ENCODE measurements at places on chromosomes 16 and 17.

- no peak for DNase-seq
Measured at GRCh38 chr17:72264682-72265405, 144.0 kb downstream of the SOX9 start.

GRCh38 chr17:58189436-58190146 is 2.9 kb upstream of the EPX start:
- DNase-seq, result no peak

DNA sequence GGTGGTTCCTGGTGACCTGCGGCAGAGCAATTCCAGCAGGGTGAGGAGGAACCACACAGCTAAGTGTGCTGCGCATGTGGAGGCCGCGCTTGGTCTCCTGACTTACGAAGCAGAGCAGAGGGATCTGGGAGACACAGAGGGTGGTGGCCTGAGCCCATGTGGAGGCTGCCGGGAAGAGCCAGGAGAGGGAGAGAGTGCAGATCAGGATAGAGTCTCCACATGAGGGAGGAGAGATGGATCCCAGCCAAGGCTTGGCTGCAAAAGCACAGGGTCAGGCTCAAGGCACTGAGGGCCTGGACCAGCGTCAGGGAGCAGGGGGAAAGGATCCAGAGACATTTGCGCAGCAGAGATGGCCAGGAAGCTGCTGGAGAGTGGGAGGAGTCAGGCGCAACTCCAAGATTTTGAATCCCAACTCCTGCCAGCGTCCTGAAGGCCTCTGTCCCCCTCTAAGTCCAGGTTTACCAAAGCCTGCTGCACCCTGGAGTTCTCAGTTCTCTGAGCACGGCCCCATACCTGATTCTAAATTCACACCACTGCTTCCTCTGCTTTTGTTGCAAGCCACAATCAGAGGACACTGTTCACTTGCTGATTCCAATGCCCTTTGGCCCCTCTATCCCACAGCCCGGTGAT is 11.3 kb upstream of the MLLT6 start:
- peak; percentile 28 for DNase-seq

DNA sequence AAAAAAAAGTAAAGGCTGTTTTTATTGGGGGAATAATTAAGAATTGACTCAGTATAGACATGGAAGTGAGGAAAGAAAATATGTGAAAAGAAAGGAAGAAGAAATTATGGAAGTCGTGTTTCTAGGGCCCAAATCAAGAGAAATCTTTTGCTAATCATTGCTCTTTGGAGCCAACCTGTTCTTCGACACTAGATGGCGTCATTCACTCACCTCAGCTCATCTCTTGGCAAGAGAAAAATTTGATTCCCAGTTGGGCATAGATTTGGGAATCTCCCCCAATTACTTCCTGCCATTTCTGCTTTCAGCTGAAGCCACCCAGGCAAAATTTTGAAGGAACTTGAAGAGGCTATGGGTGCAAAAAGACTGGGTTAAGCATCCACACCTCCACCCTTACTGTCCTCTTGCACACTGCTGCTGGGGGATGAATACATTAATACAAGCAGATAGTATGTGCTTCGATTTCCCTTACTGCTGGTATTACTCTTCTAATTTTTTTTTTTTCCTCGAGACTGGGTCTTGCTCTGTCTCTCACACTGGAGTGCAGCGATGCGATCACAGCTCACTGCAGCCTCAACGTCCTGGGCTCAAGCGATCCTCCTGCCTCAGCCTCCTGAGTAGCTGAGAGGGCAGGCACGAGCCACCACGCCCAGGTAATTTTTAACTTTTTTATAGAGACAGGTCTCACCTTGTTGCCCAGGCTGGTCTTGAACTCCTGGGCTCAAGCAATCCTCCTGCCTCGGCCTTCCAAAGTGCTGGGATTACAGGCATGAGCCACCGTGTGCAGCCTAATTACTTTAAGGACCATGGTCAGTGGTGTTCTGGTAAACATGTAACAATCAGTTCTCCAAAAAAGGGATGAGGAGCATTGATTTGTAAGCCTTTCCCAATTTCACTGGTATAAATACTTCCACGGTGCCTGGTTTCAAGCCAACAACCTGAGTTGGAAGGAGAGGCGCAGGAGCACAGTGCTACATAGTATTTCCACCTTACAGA is 13.5 kb downstream of the PSMD7 start:
- DNase-seq, result peak; percentile 35

DNA sequence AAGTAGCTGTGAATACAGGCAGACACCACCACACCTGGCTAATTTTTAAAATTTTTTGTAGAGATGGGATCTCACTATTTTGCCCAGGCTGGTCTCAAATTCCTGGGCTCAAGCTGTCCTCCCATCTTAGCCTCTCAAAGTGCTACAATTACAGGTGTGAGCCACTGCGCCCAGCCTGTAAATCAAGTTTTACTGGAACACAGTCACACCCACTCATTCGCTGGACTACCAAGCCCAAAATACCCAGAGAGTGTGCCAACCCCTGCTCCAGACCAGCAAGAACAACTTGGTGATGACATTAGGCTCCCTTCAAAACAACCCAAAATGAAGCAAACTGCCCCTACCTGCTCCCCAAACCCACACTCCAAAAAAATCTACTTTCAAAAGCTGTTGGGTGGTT is 36.0 kb downstream of the TVP23A start:
- DNase-seq, result no peak

- no peak for DNase-seq
Measured at GRCh38 chr17:50352072-50352692, 6.3 kb downstream of the XYLT2 start.

- DNase-seq, result no peak
Measured at GRCh38 chr16:4309102-4309832, 6.6 kb upstream of the GLIS2 start.

DNA sequence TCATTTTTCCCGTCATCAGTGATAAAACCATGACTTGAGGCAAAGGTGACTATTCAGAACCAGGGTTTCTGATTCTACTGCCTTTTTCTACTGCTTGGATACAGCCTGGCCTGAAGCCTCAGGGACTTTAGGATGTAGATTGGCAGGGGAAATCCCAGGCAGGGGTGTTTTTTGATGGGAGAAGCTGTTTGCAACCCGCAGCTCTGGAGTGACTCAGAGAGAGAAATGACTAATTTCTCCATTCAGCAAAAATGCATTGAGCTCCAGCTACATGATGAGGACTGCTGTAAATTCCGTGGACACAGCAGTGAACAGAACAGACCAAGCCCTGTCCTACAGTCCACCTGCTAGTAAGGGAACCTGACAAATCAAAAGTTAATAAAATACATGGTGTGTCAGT is 560.6 kb downstream of the CDH13 start:
- DNase-seq, result no peak

GRCh38 chr16:81480606-81481206 is 36.1 kb downstream of the CMIP start:
- DNase-seq, result no peak

DNA sequence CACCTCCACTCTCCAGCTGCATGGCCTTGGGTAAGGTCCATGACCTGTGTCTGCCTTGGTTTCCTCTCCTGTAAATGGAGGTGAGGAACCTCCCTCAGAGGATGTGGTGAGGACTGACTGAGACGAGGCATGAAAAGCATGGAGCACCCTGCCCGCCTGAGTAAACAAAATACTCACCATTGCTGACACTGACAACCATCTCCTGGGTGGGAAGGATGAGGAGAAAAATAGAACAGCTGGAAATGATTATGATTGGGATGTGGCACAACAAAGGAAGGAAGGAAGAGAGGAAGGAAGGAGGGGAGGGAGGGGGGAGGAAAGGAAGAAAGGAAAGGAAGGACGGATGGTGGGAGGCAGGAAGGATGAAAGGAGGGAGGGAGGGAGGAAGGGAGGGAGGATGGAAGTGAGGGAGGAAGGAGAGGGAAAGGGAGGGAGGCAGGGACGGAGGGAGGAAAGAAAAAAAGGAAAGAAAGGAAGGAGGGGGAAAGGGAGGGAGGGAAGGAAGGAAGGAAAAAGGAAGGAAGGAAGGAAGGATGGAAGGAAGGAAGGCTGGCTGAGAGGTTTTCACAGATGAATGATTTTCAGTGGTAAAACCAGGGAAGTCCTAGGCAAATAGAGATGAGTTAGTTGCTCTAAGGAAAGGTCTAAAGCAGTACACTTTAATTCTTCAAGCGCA is 276.5 kb upstream of the XYLT1 start:
- DNase-seq, result no peak

GRCh38 chr17:30520882-30521281 is 43.7 kb downstream of the GOSR1 start:
- no peak for DNase-seq

GRCh38 chr17:2871205-2871604 is 75.0 kb downstream of the RAP1GAP2 start:
- DNase-seq, result no peak

DNA sequence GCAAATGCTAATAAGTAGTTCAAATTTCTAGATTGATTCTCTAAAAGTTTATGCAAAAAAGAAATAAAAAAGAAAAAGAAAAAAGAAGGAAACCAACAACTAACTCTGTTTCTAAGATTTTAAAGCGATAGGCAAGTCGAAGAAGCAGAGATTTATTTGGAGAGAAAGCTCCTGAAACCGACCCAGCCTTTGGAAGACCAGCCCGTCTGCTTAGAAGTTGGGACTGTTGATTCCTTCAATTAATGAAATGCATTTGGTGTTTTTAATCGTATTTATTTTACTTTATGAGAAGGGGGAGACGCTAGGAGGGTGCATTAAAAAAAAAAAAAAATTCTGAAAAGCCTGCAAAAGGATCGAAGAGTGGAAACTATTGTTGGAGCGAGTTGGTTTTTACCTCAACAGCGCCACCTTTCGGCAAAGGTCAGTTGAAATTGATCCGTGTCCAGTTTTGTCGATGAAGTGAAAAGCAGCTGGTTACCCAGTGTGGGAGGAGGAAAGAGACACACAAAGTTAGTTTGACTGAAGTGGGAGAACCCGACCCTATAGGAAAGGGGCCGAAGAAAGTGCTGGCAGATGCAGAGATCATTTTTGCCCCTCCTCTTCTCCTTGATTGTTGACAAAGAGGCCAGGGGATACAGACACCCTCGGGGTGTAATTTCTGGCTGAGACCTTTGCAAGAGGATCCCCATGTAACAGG is 1.5 kb upstream of the MAF start:
- DNase-seq, result peak; percentile 88

GRCh38 chr17:45313996-45314740 is 2.7 kb downstream of the MAP3K14 start:
- DNase-seq, result no peak

- no peak for DNase-seq
Measured at GRCh38 chr17:75454193-75454592, 2.2 kb upstream of the TMEM94 start.

DNA sequence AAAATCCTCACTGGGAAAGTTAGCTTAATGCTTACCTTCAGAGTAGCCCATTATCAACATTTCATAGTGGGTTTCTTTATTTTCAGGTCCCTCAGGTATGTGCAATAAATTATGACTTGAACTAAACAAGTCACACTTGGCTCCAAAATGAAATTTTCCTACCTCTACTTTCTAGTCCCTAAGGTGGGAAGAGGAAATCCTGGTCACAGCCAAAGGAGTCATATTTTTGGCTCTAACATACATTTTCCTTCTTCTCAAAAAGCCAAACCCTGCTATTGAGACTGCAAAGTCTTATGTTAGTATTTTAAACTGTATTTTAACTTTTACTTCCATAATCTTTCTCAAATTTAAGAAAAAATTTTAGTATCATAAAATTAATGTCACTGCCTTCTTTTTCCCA is 128.9 kb downstream of the BRIP1 start:
- no peak for DNase-seq
